ENCODE measurements at places on chromosomes 11 and 22.

DNA sequence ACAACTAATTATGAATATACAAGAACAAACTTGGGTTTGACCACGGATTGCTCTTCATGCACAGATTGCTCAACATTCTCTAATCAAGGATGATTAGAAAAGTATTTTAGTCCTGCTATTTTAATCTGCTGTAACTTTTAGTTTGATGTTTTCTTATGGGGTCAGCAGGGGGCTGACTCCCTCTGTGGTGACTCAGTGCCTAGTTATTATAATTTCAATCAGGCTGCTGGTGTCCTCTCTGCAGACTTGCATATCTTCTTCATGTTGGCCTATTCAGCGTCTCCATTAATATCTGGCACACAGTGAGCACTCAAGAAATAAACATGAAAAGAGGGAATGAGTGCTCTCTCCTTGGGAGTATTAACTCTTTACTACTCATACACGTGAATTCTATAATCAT, 223.8 kb upstream of the DDI1 start:
- DNase-seq = no peak

GRCh38 chr11:61957021-61957770, 7.0 kb downstream of the BEST1 start:
- no peak for DNase-seq

DNA sequence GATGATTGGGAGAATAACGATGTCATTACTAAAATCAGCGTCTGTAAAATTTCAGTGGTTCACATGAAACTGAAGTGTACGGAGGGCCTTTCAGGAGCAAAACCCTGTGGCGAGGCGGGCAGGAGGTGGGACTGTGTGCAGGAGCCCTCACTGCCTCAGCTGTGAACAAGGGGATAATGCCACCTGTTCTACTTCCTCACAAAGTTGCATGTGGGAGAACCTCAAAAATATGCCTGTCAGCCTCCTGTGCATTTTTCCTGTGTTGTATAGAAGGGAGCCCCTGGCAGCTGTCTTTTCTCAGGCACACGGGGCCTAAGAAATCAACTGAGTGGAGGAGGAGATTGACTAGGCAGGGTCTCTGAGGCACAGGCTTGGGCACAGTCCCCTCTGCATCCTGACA, 43.0 kb upstream of the MYO18B start:
- DNase-seq = no peak

GRCh38 chr11:60847281-60847680, 5.4 kb downstream of the CCDC86 start:
- DNase-seq = no peak

DNA sequence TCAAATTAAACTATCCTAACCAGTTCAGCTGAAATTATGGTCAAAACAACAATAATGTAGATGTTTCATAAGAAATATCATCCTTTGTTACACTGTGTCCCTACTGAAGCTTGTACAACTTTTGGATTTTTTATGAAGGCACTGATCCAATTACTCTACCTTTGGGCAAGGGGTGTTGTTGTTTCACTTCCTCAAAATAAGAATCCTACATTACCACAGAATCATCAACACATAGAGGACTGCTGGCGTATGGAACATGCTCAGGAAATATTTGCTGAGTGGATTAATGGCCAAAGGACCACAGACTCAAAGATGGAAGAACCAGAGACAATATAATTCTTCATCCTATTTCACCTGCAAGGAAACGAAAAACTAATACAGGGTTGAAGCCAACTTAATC, 907.5 kb upstream of the CCDC90B start:
- no peak for DNase-seq
